Activated naive CD4-positive, alpha-beta T cell (primary cell): ENCODE measurements at places on chromosomes 6 and 20.

DNA sequence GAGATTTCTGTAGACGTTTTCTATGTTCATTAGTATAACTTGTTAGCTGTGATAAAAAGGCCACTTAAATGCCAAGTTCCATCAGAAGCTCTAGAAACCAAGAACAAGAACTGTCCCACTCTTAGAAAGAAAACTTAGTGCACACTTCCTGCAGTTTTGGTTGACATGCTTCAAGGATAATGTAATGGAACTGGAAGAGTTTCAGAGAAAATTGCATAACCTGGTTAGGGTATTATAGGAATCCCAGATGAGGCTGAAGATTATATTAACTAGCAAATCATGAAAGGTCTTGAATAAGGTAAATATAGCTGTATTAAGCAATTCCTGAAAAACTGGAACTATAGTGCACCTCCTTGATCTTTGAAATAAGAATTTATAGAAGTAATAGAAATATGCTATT, 1.8 kb upstream of the PHACTR2 start:
- no peak for DNase-seq

GRCh38 chr6:130716466-130716865, 110.7 kb upstream of the SMLR1 start:
- DNase-seq, result no peak

DNA sequence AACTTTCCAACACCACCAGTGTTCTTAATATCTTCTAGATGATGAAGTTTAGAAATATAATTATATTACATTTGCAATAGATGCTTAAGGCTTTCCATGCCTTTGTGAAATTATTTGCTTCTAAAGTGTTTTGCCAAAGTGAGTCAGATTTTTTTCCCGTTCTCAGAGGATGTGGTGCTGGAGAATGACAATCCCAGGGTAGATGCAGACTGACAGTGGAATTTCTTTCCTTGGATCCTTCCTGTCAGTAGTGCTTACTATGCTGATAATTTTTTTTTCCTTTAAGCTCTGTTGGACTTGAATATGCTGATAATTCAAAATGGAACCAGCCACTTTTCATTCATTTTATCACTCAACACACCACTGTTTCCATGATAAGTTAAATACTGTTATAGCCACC, 59.9 kb upstream of the SOX4 start:
- no peak for DNase-seq

- DNase-seq, result no peak
Measured at GRCh38 chr20:675033-675452, 559 bp downstream of the SCRT2 start.

- no peak for DNase-seq
Measured at GRCh38 chr6:39818695-39819094, 26.5 kb downstream of the DAAM2 start.

DNA sequence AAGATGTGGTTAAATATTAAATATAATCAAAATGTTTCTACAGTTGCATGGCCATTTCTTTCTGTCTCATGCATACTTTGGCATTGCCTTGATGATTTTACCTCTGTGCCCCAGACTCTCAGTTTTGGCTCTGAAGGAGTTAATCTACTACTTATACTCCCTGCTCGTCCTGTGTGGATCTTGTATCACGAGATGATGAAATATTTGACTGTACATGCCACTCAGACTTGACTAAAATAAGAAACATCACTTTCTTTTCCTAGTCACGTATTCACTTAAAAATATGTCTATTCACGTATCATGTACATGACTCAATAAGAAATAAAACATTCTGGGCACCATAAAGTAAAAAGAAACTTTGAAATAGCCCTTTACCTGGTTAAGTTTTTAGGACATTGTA, 397.7 kb downstream of the RFPL4B start:
- DNase-seq, result no peak

GRCh38 chr20:51586005-51586440, 43.5 kb upstream of the NFATC2 start:
- no peak for DNase-seq

DNA sequence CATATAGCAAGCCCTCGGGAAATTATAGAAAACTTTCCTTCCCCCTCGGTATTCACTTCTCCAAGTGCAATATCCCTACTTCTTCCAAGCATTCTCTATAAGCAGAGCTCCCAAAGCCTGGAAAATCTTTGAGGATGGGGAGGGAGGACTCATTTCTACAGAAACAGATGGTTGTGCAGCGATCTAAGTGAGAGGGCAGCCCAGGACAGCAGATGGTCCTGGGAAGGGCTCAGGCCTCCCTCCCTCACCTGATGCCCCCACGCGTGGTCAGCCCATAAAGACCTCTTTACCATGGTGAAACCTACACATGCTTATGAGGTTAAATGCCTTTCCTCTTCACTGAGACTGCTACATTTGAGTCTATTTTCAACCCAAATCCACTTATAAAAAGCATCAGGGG, 319.6 kb upstream of the QKI start:
- DNase-seq, result no peak

GRCh38 chr6:3449750-3450305, 7.0 kb downstream of the SLC22A23 start:
- DNase-seq, result no peak

GRCh38 chr20:62602550-62602949, 39.8 kb upstream of the SLCO4A1 start:
- DNase-seq, result no peak

GRCh38 chr20:34579191-34579978, 20.9 kb downstream of the MAP1LC3A start:
- no peak for DNase-seq

- DNase-seq, result no peak
Measured at GRCh38 chr6:28897369-28897745, 26.4 kb downstream of the TRIM27 start.

GRCh38 chr20:4613718-4614620, 107.7 kb upstream of the PRND start:
- no peak for DNase-seq

GRCh38 chr6:160010067-160010466, 41.2 kb downstream of the IGF2R start:
- no peak for DNase-seq

GRCh38 chr20:17568972-17569521, 828 bp upstream of the DSTN start:
- no peak for DNase-seq

DNA sequence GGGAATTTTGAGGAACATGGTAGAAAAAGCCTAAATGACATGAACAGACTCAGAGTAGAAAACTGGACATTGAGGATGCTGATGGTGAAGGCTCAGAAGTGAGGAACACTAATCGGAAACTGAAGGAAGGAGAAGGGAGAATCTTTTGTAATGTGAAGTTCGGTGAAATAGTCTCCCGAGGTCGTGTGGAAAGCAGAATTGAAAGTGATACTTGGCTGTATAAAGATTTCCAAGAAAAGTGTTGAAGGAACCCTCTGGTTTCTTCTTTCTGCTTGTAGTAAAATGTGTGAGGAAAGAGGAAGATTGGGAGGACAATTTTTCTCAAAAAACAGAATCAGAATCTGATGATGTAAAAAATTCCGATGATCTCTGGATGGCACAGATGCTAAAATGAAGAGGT, 115.4 kb downstream of the LAMP5 start:
- no peak for DNase-seq

DNA sequence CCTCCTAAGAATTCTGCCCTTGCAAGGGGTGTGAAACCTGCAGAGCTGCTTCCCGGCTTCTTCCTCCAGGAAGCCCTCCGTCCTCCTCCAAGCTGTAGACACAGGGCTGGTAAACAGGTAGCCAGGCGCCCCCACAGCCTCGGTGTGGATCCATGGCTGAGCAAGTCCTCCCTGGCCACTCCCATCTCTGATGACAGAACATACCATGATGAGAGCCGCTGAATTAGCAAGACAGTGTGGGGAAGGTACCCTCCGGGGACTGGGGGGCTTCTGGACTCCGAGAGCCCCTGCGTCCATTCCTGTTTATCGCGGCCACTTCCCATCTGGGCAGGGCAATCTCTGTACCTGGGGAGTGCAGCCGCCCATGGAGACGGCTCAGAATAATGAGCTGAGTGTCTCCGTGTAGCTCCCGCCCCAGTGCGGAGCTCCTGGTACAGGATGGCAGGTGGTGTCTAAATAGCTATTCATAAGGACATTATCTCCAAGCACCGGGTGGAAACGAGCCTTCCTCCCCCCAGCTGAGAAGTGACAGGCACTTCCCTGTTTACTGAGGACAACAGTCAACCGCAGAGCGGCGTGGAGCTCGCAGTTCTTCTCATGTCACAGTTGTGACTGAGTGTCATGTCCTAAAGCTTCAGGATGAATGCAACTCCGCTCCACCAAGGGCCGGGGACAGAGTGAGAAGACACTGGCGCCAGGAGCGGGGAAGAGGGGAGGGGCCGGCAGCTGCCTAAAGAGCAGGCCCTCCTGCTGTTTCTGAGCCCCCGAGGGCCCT, 22.7 kb upstream of the NTSR1 start:
- no peak for DNase-seq

DNA sequence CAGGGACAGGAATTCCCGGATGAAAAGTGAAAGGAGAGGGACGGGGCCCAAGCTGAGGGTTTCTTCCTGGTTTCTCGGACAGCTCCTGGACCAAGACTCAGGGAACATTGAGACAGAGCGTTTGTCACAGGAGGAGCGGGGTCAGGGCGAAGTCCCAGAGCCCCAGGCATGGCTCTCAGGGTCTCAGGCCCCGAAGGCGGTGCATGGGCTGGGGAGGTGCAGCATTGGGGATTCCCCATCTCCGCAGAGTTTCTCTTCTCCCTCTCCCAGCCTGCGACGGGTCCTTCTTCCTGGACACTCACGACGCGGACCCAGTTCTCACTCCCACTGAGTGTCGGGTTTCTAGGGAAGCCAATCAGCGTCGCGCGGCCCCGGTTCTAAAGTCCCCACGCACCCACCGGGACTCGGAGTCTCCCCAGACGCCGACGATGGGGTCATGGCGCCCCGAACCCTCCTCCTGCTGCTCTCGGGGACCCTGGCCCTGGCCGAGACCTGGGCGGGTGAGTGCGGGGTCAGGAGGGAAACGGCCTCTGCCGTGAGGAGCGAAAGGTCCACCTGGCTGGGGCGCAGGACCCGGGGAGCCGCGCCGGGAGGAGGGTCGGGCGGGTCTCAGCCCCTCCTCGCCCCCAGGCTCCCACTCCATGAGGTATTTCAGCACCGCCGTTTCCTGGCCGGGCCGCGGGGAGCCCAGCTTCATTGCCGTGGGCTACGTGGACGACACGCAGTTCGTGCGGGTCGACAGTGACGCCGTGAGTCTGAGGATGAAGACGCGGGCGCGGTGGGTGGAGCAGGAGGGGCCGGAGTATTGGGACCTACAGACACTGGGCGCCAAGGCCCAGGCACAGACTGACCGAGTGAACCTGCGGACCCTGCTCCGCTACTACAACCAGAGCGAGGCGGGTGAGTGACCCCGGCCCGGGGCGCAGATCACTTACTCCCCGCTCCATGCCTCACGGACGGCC, 54.6 kb upstream of the POLR1H start:
- DNase-seq, result peak; percentile 13

GRCh38 chr6:138944412-138944811, 43.6 kb downstream of the REPS1 start:
- DNase-seq, result no peak

GRCh38 chr6:42530751-42531150, 33.1 kb upstream of the UBR2 start:
- no peak for DNase-seq

DNA sequence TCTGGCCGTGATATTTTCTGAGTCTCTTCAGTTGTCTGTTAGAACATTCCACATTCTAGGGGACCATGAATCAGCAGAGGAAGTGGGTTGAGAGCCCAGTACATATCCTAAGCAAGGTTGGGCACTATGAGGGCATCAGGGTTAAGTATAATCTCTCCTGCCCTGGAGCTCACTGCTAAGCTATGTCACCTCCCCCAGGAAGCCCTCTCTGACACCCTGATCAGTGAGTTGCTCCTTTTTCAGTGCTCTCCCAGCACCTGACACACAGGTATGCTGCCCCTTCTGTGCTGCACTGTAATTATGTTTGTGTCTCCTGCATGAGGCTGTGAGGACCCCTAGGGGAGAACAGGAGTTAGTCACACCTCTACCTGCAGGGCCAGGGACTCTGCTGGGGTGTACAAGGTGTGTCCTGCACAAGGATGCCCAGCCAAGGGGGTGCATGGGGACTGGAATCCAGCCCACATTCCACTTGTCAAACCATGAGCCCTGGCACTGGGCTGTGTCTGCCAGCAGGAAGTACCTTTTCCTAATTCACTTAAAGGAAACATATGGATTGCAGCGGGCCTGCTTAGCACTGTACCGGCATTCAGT, 3.9 kb downstream of the RAB44 start:
- DNase-seq, result no peak

DNA sequence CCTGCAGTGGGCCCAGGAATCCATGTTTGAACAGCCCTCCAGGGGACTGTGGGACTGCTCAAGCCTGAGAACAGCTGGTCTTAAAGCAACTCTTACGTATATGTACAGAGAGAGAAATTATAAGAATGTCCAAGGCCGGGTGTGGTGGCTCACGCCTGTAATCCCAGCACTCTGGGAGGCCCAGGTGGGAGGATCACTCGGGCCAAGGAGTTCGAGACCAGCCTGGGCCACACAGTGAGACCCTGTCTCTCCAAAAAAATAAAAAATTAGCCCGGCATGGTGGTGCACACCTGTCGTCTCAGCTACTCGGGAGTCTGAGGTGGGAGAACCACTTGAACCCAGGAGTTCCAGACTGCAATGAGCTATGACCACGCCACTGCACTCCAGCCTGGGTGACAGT, 134.0 kb downstream of the DTNBP1 start:
- no peak for DNase-seq

- DNase-seq, result no peak
Measured at GRCh38 chr6:133973109-133973971, 20.3 kb downstream of the TBPL1 start.

GRCh38 chr6:136333824-136334464, 44.3 kb upstream of the BCLAF1 start:
- DNase-seq, result no peak

GRCh38 chr6:48986845-48987244, 476.2 kb downstream of the MMUT start:
- DNase-seq, result no peak

DNA sequence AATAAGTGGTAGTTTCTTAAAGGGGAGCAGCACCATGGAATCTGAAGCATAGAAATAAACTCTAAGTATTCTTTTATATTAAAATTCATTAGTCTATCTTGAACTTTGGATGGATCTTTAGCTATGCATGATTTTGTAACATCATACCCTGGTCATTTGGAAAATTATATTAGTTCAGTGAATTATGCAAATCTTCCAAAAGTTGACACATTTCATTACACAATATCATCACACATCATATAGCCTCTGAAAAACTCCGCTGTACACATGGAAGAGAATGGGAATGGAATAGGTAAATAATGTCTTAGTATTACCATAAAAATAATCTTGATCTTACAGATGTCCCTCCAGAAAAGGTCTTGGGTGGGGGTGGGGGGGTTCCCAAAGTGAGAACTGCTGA, 96.1 kb downstream of the ATXN1 start:
- DNase-seq, result no peak

- no peak for DNase-seq
Measured at GRCh38 chr6:155273431-155273830, 9.6 kb downstream of the CLDN20 start.

- no peak for DNase-seq
Measured at GRCh38 chr20:33132513-33133372, 35.2 kb upstream of the BPIFA2 start.

- no peak for DNase-seq
Measured at GRCh38 chr6:134003542-134003951, 48.9 kb downstream of the SLC2A12 start.
